ENCODE measurements at places on chromosomes 6 and 20.

GRCh38 chr6:1317302-1317815 lies 5.5 kb downstream of the FOXQ1 start:
- DNase-seq = no peak

- no peak for DNase-seq
Observed at GRCh38 chr6:16663901-16664300, 97.4 kb downstream of the ATXN1 start.

GRCh38 chr6:123715006-123715863 lies 78.5 kb upstream of the TRDN start:
- peak; percentile 37 for DNase-seq

DNA sequence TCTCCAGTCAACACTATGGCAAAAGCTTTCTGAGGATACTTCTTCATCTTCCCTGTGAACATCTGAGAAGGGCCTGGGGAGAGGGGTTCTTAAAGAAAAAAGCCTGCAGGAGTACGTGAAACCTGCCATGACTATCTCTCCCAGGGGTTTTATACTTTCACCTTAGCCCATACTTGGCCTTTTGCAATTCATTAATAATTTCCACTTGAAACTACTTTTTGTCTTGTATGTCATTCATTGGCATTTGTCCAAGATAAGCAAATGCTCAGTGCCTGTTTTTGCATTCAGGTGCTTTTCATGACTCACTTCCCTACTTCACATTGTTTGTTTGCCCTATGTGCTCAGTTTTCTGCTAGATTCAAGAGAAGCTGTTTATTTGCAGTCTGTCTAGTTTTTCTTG lies 580.3 kb upstream of the GJE1 start:
- no peak for DNase-seq

- no peak for DNase-seq
Observed at GRCh38 chr6:165015676-165016075, 293.7 kb downstream of the C6orf118 start.

- DNase-seq = no peak
Observed at GRCh38 chr20:36373089-36373488, 67.0 kb downstream of the DLGAP4 start.

- no peak for DNase-seq
Observed at GRCh38 chr6:67393356-67393755, 1241.7 kb upstream of the ADGRB3 start.

GRCh38 chr6:154683756-154684523 lies 49.3 kb upstream of the SCAF8 start:
- DNase-seq = no peak

DNA sequence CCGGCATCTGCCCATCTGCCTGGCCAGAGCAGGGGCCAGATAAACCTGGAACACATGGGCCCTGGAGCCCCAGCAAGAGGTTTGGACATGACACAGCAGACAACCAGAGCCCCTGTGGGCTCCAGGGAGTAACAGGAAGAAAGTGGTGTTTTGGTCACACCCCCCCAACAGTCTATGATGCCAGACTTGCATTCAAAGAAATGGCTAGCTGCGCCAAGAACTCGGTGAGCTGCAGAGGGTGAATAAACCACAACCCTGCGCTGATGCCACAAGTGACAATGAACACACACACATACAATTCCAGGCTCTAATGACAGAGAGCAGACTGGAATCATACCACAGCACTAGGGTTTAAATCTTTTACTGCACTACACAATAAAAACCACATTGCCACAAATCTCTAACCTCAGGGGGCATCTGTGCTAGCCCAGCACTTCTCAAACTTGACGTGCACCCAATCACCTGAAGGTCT lies 34.0 kb downstream of the TRERF1 start:
- no peak for DNase-seq

DNA sequence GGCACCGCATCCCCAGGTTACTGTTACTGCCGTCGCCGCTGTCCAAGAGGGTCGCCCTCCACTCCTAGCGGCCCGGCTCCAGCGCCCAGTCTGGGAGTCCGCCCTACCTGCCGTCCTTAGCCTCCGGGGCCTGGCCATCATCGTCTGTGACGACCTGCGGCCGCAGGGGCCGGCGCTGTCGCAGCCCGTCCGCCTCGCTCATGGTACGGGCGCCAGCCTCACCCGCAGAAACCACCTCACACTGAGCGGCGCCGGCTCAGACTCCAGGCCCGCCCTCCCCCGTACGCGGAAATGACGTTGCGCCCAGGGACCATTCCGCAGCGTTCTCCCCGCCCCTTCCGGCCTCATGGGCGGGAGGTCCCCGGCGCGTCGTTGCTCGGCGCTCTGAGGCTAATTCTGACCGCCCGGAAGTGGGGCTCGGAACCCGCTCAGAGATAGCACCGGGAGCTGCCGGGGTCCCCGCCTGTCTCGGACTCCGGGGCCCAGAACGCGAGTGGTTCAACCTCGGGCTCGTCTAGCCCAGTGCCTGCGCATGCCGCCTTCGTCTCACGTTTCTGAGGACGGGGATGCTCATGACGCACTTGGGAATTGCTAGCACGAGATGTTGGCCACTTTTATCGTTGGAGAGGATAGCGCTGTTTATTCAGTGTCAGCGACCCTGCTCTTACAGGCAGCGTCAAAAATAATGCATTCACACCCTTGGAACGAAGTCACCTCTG lies at the start of gene APMAP:
TSS of gene APMAP (minus strand) at position 265 of the 719 bp plus-strand sequence. CDS start at position 202, 63 bp downstream.
- DNase-seq = peak; percentile 97

All from lung (tissue), 17 donors.